ENCODE measurements at places on chromosomes 12 and 14.

- no peak overlapping the region for H3K4me3 ChIP-seq
- H3K4me1 ChIP-seq: no peaks in the 10 kb centered on the region
Observed at GRCh38 chr14:60233891-60234290, 15.1 kb upstream of the PPM1A start.

DNA sequence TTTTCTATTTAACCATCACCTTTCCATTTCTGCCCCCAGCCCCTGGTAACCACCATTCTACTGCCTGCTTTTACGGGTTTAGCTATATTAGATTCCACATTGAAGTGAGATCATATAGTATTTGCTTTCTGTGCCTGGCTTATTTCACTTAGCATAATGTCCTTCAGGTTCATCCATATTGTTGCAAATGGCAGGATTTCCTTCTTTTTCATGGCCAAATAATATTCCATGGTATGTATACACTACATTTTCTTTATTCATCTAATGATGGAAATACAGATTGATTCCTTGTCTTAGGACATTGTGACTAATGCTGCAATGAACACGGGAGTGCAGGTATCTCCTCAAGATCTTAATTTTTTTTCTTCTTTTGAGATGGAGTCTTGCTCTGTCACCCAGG, 202.2 kb downstream of the APAF1 start:
- H3K4me3 ChIP-seq: no peak overlapping the region
- no peak overlapping the region for H3K27ac ChIP-seq

GRCh38 chr12:6361834-6362233, 13.5 kb downstream of the SCNN1A start:
- peaks cover 38% of the 10 kb centered on the region for H3K4me1 ChIP-seq
- no peaks in the 10 kb centered on the region for H3K27me3 ChIP-seq
- no peak overlapping the region for H3K27ac ChIP-seq
- no peak for DNase-seq

GRCh38 chr14:90658541-90658967, 157.7 kb downstream of the TTC7B start:
- no peak overlapping the region for H3K27ac ChIP-seq
- no peak for DNase-seq
- H3K4me1 ChIP-seq: no peaks in the 10 kb centered on the region
- no peaks in the 10 kb centered on the region for H3K36me3 ChIP-seq
- H3K4me3 ChIP-seq: no peak overlapping the region

DNA sequence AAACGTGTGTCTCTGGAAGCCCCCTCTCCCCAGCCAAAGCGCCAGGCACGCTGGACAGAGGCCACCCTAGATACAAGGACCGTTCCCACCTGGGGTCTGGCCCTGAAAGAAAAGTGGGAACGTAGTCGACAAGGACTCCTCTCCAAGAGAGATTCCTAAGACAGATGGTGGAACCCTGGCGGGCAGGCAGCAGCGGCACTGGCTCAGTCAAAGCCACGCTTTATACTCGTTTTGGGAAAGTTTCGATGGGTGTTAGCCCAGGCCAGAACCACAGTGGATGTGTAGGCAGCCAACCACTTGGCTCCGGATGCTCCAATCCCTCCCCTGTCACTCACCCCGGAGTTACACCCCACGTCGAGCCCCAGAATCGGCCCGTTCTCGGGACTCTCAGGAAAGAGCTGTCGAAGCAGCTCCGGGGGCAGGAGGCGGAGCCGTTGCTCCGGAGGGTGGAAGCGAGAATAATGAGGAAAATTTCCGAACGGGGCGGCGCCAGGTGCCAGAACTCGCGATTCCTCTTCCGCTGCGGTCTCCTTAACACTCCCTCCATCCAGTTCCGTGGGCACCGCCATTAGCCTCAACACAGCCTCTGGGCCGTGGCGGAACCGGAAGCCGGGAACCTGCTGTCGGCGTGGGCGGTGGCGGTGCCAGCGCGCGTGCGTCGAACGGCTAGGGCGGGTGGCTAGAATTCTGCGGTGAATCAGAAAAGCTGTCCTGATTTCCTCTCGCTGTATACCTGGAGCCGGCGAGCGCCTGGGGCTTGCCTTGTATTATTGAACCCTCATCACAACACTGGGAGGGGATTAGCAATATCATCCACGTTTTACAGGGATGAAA, at the start of gene BCDIN3D:
Gene BCDIN3D (minus strand): TSS at position 588 of the 834 bp plus-strand sequence. CDS start 19 bp downstream, at position 569.
- peak within 1 kb of the TSS; percentile 85 for H3K27ac ChIP-seq
- H3K4me1 ChIP-seq: peaks cover 34% of the 10 kb centered on the region
- peak within 1 kb of the TSS; percentile 83 for H3K4me3 ChIP-seq
- H3K36me3 ChIP-seq: peaks cover 6% of the 10 kb centered on the region
- DNase-seq: peak; percentile 90
- no peaks in the 10 kb centered on the region for H3K27me3 ChIP-seq

DNA sequence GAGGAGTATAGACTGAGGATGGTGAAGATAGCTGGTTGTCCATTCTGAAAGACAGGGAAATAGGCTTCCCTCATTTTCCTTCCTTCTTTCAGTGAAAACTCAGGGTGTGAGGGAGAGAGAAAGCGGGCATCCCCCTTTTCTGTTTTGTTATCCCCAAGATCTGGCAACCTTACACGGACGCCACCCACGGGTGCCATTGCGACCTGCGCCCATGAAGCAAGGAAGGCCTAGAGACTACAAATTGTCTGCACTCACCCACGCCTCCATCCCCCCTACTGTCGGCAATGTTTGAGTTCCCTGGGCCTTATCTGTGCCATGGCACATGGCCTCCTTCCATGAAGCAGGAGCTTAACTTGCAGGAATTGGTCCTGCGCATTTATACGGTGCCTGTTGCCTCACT, 115.0 kb upstream of the IGF1 start:
- no peaks in the 10 kb centered on the region for H3K4me1 ChIP-seq
- H3K27ac ChIP-seq: no peak overlapping the region
- H3K4me3 ChIP-seq: no peak overlapping the region
- DNase-seq: no peak
- no peaks in the 10 kb centered on the region for H3K36me3 ChIP-seq
- no peaks in the 10 kb centered on the region for H3K27me3 ChIP-seq

DNA sequence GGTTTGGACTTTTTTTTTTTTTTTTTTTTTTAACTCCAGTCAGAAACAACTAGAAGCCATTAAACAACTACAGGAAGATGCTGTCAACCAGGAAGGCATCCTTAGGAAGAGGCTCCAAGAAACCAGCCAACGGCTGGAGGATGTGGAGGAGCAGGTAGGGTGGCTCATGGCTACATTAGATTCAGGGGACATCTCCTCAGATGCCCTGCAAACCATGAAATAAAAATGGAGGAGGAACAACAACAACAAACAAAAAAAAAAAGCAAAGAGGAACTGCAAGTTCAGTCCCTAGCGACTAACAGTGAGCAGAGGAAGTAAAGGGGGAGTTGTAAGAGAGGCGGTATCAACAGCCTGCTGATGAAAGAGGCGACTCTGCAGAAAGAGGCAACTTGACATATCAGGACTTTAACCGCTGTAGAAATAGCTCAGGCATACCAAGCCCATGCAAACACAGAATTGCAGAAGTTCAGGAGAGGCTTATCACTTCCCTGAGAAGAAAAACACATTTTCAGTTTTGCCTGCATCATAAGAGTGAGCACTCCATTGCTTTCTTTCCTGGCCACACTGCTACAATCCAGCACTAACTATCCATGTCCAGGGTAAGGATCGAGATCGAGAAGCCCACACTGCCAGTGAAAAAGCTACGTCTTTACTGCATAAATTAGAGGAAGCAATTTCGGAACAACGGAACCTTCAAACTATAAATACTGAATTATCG, 103.5 kb upstream of the BCAT1 start:
- no peaks in the 10 kb centered on the region for H3K36me3 ChIP-seq
- peak; percentile 89 for DNase-seq
- peaks cover 20% of the 10 kb centered on the region for H3K4me1 ChIP-seq
- no peaks in the 10 kb centered on the region for H3K27me3 ChIP-seq
- H3K27ac ChIP-seq: peak overlapping the region; percentile 79
- H3K4me3 ChIP-seq: peak overlapping the region; percentile 72

GRCh38 chr12:11807458-11807857, 158.0 kb downstream of the ETV6 start:
- no peaks in the 10 kb centered on the region for H3K27me3 ChIP-seq
- H3K4me1 ChIP-seq: peaks cover 11% of the 10 kb centered on the region
- no peak overlapping the region for H3K27ac ChIP-seq
- no peak for DNase-seq
- no peak overlapping the region for H3K4me3 ChIP-seq

GRCh38 chr12:132723015-132723763, 12.5 kb downstream of the PGAM5 start:
- no peaks in the 10 kb centered on the region for H3K27me3 ChIP-seq
- no peaks in the 10 kb centered on the region for H3K4me1 ChIP-seq
- H3K27ac ChIP-seq: no peak overlapping the region
- no peak for DNase-seq
- no peak overlapping the region for H3K4me3 ChIP-seq

DNA sequence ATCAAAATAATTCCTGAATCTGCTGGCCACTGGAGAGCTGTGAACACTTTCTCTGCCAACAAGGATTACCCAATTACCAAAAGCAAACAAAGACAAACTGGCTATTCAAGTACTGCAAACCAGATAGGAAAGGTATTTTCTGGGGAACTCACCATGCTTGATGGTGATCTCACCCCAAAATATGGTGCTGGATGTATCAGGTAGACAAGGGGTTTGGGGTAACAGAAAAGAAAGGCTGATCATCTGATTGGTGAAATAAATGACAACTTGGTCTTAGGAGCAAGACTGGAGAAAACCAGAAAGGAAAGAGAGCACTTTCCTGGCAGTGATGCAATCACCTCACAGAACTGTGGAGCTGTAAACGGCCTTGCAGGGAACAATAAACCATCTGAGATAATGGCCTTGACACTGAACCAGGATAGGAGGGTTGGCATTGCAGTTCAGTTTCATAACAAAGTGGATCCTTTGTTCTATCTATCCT, 31.0 kb upstream of the NPFF start:
- DNase-seq: no peak
- H3K4me1 ChIP-seq: no peaks in the 10 kb centered on the region
- no peak overlapping the region for H3K27ac ChIP-seq
- H3K36me3 ChIP-seq: peaks cover 66% of the 10 kb centered on the region
- no peak overlapping the region for H3K4me3 ChIP-seq
- no peaks in the 10 kb centered on the region for H3K27me3 ChIP-seq

GRCh38 chr12:124302807-124303578, 8.1 kb downstream of the RFLNA start:
- no peaks in the 10 kb centered on the region for H3K4me1 ChIP-seq
- H3K27me3 ChIP-seq: peaks cover 6% of the 10 kb centered on the region
- H3K27ac ChIP-seq: no peak overlapping the region
- H3K4me3 ChIP-seq: no peak overlapping the region

DNA sequence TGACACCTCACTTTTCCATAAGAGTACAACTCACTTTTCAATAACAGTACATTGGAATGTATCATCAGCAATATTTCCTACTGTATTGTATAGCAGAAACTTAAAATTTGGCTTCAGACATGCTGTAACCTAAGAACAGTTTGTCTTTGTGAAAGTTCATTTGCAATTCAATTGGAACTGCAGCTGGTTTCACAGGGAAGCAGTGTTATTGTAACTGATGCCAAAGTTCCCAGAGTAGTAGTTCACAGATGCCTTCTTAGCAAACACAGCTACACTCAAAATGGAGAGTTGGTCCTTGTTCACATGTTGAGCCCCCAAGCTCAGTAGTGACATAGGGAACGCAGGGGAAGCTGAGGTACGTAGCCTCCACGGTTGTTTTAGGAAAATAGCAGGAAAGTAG, 23.3 kb downstream of the PPP1R36 start:
- no peak overlapping the region for H3K4me3 ChIP-seq
- no peaks in the 10 kb centered on the region for H3K4me1 ChIP-seq
- DNase-seq: no peak
- H3K27me3 ChIP-seq: no peaks in the 10 kb centered on the region
- no peaks in the 10 kb centered on the region for H3K36me3 ChIP-seq
- no peak overlapping the region for H3K27ac ChIP-seq

DNA sequence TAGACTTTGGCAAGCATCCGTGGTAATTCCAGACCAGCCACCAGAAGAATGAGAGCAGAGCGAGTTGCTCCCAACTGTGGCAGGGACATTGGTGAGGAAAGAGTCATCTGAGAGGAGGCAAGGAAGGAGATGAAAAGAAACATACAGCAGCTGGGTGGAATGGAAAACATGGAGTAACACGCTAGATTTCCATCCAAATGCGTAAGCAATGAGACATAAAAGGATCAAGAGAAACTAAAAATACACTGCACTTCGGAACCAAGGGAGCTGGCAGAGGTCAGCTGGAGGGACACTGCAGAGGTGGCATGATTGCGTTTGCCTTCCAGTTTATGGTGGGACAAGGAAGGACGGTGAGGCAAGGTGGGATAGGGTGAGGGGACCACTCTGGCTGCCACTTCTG, 82.9 kb downstream of the DDX51 start:
- peaks cover 62% of the 10 kb centered on the region for H3K36me3 ChIP-seq
- H3K4me3 ChIP-seq: no peak overlapping the region
- H3K4me1 ChIP-seq: peaks cover 10% of the 10 kb centered on the region

DNA sequence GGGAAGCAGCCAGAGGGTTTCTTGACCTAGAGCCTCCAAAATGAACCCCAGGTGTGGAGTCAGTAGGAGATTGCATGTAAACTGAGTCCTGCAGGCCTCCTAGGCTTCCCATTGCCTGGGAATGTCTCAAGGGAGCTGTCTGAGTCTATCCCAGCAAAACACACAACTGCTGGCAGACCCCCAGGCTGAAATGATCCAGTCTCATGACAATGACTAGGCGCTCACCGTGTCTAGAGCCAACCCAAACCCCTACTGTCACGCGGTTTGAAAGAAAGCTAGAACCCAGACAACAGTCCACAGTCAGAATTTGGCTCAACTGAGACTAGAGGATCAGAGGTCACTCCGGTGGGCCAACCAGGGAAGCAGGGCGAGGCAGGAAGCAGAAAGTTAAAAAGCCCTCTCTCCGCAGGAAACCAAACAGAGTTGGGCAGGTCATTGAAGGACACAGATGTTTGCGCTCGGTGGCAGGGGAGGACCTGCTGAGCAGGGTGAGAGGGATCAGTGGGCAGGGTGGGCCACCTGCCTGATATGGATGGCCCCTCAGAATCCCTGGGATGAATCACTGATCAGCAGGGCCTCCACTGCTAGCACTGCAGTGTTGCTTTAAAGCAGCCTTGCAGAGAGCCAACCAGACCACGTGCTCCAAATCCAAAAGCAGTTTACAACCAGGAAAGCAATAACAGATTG, 23.8 kb downstream of the ACTN1 start:
- no peaks in the 10 kb centered on the region for H3K27me3 ChIP-seq
- peaks cover 4% of the 10 kb centered on the region for H3K36me3 ChIP-seq
- peaks cover 76% of the 10 kb centered on the region for H3K4me1 ChIP-seq
- DNase-seq: no peak
- H3K4me3 ChIP-seq: no peak overlapping the region

DNA sequence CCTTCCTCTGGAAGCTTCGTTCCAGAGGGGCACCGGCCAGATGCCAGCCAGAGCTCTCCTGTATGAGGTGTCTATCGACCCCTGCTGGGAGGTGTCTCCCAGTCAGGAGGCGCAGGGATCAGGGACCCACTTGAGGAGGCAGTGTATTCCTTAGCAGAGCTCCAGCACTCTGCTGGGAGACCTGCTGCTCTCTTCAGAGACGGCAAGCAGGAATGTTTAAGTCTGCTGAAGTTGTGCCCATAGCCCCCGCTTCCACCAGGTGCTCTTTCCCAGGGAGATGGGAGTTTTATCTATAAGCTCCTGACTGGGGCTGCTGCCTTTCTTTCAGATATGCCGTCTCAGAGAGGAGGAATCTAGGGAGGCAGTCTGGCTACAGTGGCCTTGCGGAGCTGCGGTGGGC, 22.2 kb upstream of the NAV3 start:
- no peaks in the 10 kb centered on the region for H3K4me1 ChIP-seq
- no peaks in the 10 kb centered on the region for H3K36me3 ChIP-seq
- H3K4me3 ChIP-seq: no peak overlapping the region
- no peak overlapping the region for H3K27ac ChIP-seq

All from CD4-positive, alpha-beta T cell (primary cell).